ENCODE measurements at places on chromosomes 12 and 14.

DNA sequence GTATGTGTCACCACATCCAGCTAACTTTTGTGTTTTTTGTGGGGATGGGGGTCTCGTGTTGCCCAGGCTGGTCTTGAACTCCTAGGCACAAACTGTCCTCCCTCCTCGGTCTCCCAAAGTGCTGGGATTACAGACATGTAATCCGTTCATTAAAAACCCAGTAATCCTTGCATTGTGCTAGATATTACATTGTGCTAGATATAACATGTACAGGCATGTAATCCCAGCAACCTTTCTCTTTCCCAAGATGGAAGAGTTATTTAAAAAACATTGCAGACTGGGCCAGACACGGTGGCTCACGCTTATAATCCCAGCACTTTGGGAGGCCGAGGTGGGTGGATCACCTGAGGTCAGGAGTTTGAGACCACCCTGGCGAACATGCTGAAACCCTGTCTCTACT lies 19.7 kb downstream of the ELK3 start:
- no peak for DNase-seq

- DNase-seq: no peak
Observed at GRCh38 chr12:109291117-109291516, 18.0 kb downstream of the FOXN4 start.

DNA sequence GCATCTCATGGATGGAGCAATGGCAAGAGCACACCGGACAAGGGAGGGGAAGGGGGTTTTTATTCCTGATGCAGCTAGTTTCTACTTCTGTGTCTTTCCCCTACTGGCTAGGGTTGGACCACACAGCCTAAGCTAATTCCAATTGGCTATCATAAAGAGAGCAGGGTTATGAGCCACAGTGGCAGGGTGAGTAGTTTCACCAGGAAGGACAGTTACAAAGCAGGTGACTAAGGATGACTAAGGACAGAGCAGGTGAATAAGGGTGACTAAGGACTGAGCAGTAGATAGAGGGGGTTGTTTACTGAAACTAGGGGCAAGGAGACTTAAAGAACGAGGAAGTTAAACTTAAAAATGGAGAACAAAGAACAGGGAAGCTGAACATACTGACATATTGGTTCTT lies 321.4 kb upstream of the SEL1L start:
- DNase-seq: peak; percentile 5

DNA sequence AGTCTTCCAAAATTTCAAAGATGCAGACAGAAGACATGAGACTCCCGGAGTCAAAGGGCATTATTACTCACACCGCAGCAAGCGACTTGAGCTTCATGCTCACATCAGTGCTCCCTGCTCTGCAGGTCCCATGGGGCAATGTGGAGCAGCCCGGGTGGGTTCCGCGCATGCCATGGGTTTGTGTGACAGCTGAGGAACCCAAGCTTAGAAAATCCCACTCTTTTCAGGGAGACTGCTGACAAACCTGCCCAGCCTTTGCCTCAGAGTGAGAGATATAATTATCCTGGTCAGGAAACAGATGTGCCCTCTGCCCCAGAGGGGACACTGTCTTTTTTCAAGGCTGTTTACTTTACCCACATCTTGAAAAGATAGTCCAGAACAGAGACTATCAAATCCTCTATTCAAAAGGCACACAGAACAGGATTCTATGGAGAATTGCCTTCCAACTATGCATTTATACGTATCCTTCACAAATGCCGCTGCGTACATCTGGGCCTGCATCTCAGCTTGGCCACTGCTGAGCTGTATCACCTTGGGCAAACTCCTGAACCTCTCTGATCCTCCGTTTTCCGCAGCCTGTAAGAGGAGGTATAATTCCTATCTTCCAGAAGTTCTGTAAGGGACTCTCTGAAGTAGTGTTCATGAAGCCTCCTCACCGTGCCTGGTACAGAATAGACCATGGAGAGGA lies 16.0 kb downstream of the C14orf132 start:
- DNase-seq: no peak

DNA sequence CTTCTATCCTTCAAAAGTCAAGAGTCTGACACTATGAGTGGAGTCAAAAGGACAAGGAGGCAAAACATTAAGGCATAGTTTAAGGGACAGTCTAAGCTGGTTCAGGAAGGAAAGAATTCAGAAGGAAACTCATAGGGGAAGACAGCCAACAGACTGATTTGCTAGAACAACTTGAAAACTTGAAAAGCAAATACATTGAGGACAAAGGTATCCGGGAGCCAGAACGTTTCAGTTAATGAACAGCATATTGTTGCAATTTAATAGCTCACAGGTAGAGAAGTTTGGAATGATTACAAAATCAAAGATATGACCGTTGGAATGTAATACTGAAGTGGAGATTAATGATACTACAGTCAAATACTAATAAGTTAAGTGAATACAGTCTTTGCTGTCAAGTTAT lies 312.8 kb upstream of the RPL10L start:
- DNase-seq: no peak

GRCh38 chr12:25594376-25594775 lies 41.3 kb upstream of the LMNTD1 start:
- no peak for DNase-seq

DNA sequence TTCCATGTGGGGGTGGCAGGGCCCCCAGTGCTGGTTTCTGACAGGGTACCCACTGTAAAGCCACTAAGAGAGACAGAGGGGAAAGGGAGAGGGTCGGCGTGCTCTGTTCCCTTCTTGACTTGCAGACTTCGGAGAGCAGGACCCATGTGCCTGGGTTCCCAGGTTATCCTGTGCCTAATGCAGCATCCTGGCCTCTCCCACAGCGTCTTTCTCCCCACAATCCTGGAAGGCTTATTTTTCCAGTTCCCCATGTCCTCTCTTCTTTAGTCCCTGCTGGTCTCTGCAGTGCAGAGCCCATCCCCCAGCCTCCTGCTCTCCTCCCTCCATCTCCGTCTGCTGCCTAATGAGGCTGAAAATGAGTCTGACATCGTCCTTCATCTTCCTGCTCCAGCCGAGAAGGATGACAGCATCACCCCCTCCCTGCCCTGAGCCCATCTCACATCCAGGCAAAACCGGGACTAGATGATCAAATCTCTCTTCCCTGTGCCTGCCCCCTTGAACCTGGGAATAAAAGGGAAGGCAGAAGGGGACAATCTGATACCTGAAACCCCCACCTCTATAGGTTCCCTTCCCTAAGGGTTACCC lies 15.1 kb downstream of the CALCOCO1 start:
- DNase-seq: no peak

GRCh38 chr12:117090816-117091711 lies 8.2 kb downstream of the TESC start:
- DNase-seq: no peak

GRCh38 chr14:24058260-24058950 lies 6.6 kb downstream of the CARMIL3 start:
- peak; percentile 70 for DNase-seq

GRCh38 chr14:21071225-21072030 lies 1.3 kb downstream of the ARHGEF40 start:
- peak; percentile 99 for DNase-seq

DNA sequence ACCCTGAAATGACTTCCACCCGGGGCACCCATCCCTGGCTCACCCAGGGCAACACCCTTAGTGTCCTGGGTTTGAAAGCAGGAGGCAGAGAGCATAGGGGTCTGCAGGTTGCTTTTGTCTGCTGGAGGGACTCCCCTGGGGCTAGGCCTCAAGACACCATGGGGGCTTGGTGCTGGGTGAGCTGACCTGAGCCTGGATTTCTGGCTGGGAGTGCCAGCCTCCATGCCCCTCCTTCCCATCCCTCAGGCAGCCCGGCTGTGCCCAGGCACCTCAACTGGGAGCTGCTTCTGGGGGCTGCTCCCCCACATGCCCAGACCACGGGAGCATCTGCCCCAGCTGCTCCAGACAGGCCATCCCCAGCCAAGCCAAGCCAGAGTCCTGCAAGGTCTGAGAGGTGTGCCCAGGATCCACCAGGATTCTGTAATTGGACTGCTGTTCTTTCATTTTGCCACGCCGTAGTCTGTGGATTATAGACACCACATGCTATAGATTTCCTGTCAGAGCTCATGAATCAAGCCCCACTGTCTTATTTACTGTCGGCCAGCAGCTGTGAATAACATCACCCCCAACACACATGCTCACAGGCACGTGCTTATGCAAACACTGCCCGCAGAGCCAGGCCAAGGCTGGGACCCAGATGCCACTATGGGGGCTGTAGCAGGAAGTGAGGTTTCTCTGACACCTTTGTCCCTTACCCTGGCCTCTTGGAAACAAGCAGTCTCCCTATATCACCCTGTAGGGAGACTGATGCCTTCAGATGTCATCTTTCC lies 29.4 kb upstream of the ESRRB start:
- DNase-seq: no peak

DNA sequence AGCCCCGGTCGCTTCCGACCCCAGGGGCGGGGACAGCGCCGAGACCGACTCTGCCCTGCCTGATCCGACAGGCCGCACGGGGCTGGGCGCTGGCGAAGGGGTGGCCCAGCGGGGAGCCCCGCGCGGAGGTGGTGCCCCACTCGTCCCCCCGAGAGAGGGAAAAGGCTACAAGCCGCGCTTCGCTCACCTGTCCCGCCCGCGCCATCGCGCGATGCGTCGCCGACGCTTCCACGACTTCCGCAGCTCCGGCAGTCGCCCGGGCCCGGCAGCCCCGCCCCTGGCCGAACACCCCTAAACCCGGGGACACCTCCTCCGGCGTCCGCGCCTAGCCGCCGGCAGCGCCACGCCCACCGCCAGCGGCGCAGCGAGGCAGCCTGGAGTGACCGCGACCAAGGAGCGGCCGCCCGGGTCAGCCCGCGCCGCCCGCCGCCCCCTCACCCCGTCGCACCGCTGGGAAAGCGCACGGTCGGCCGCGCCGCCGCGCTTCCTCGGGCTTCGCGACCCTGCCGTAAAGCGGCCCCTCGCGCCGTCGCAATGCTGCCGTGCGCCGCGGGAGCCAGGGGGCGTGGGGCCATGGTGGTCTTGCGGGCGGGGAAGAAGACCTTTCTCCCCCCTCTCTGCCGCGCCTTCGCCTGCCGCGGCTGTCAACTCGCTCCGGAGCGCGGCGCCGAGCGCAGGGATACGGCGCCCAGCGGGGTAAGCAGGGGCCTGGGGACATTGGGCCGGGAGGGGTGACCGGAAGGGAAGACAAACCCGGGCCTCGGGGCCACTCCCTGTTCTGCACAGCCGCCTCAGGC lies at the start of the genes BAG5 and COA8:
Gene BAG5, minus strand, starts transcription at position 229 of the 797 bp plus-strand sequence. CDS start 1,493 bp downstream, outside the sequence.
Gene COA8, plus strand, starts transcription at position 532 of the 797 bp plus-strand sequence. Its CDS starts 42 bp downstream, at position 574.
- DNase-seq: peak; percentile 91

GRCh38 chr14:95190346-95190840 lies 33.1 kb upstream of the DICER1 start:
- DNase-seq: no peak

DNA sequence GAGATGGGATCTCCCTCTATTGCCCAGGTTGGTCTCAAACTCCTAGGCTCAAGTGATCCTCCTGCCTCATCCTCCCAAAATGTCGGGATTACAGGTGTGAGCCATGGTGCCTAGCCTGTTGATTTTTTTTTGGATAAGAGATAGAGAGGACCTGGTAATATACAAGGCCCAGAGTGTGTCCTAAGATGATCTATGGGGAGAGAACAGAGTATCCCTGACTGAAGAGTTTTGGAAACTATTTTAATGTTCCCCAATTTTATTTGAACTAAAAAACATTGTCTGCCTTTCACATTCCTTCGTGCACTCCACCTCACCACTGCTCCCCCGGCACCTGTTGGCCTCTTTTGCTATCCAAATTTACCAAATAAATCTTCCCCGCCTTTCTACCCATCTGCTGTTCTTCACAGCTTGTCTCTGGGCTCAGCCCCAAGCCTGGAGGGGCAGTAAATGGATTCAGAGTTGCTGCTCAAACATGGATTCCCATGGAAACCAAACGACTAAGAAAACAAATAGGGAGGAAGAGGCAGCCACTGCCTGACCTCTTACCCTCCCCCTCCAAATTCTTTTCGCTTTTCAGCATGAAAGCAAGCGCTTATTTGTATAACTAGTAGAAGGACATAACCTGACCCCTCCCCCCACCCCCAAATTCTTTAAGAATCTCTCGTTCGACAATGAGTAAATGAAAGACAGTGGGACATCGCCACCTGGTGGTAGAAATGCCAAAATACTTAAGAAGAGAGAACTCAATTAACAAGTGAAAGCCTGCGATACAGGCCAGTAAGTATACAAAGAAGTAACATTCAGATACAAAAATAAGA lies 22.6 kb downstream of the OR10G3 start:
- peak; percentile 90 for DNase-seq

GRCh38 chr12:122423258-122424165 lies 1.0 kb upstream of the CLIP1 start:
- DNase-seq: peak; percentile 63
